ENCODE measurements at places on chromosomes 6 and 20. TPM values are rescaled to one million over a fixed set of nuclear protein-coding genes. Genes with fewer than 3 reads are reported as not detected.

The COL12A1 gene
- total RNA-seq = not detected

The PXDC1 gene
- 0.21 TPM for total RNA-seq

The TFAP2C gene
- not detected for total RNA-seq

The E2F1 gene
- 69.8 TPM for total RNA-seq

The PMEPA1 gene
- total RNA-seq = 1.1 TPM

The TPD52L1 gene
- total RNA-seq = not detected

The CPNE5 gene
- 1.00 TPM for total RNA-seq

The DLK2 gene
- total RNA-seq = not detected

The MAP7 gene
- 2.3 TPM for total RNA-seq

The MAS1 gene
- not detected for total RNA-seq

The CCN5 gene
- total RNA-seq = not detected

The DOP1A gene
- 18.5 TPM for total RNA-seq

The PRL gene
- total RNA-seq = not detected

The CYP21A2 gene
- total RNA-seq = 0.12 TPM

The HSPA1L gene
- total RNA-seq = 3.5 TPM

The PTCHD4 gene
- not detected for total RNA-seq

The EPHA7 gene
- not detected for total RNA-seq

The IYD gene
- total RNA-seq = not detected

The MOCS3 gene
- total RNA-seq = 5.1 TPM

The HCK gene
- not detected for total RNA-seq

The OR14J1 gene
- total RNA-seq = not detected

The FAM217A gene
- total RNA-seq = not detected

The TM9SF4 gene
- 36.8 TPM for total RNA-seq

The SLC4A11 gene
- 0.50 TPM for total RNA-seq

The GRM1 gene
- not detected for total RNA-seq

The C6orf89 gene
- 58.1 TPM for total RNA-seq

The EDN1 gene
- total RNA-seq = not detected

The ENPP1 gene
- 0.12 TPM for total RNA-seq

The RHAG gene
- not detected for total RNA-seq

The KIFC1 gene
- total RNA-seq = 157 TPM

The KIF3B gene
- 16.1 TPM for total RNA-seq

The TAB2 gene
- total RNA-seq = 126 TPM

The C6orf132 gene
- total RNA-seq = not detected

The PET117 gene
- 14.0 TPM for total RNA-seq

The MRPL14 gene
- total RNA-seq = 47.2 TPM

The RSPO3 gene
- not detected for total RNA-seq
